RWPE2 (cell line): ENCODE measurements at places on chromosomes 1 and 21.

GRCh38 chr1:37362594-37363385 lies 111.6 kb upstream of the ZC3H12A start:
- DNase-seq: no peak

- no peak for DNase-seq
Observed at GRCh38 chr1:66589326-66589725, 55.4 kb downstream of the SGIP1 start.

GRCh38 chr1:115099693-115100050 lies 10.4 kb upstream of the TSPAN2 start:
- no peak for DNase-seq

DNA sequence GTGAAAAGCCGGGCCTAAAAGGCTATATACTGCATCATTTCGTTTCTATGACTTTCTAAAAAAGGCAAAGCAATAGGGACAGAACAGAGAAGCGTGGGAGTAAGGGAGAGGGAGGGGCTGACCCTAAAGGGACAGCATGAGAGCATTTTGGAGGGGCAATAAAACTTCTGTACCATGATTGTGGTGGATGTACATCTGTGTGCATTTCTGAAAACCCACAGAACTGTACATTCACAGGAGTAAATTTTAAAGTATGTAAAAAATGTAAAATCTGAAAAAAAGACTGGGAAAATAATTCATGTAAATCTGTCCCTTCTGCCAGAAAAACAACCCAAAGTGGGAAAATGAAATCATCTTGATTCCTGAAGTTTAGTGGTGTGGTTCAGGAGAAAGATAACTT lies 235.4 kb downstream of the CENPF start:
- no peak for DNase-seq

DNA sequence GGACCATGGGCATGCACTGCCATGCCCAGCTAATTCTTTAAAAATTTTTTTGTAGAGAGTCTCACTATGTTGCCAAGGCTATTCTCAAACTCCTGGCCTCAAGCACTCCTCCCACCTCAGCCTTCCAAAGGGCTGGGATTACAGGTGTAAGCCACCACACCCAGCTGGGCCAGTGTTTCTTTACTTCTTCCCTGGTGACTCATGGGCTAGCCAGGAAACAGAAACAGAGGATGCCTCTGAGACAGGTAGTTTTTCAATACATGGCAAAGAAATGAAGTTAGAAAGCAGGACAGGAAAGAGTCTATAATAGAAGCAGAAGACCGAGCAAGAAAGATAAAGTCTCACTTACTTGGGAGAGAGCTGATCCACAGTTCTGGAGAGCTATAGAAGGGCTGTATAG lies 7.6 kb upstream of the C1orf74 start:
- no peak for DNase-seq

DNA sequence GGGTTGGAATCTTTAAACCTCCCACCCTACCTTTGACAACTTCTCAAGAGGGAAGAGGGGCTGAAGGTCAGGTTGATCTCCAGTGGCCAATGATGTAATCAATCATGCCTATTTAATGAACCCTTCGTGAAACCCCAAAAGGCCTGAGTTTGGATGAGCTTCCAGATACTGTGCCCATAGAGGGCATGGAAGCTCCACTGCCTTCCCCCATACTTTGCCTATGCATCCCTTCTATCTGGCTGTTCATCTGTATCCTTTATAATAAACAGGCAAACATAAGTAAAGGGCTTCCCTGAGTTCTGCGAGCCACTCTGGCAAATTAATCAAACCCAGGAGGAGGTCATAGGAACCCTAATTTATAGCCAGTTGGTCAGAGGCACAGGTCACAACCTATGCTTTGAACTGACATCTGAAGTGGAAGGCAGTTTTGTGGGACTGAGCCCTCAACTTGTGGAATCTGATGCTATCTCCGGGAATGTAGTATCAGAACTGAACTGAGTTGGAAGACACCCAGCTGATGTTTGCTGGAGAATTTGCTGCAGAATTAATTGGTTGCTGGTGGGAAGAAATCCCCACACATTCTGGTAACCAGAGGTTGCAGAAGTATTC lies 24.8 kb downstream of the S100A10 start:
- no peak for DNase-seq

GRCh38 chr1:245715291-245715701 lies 560.5 kb downstream of the KIF26B start:
- no peak for DNase-seq

DNA sequence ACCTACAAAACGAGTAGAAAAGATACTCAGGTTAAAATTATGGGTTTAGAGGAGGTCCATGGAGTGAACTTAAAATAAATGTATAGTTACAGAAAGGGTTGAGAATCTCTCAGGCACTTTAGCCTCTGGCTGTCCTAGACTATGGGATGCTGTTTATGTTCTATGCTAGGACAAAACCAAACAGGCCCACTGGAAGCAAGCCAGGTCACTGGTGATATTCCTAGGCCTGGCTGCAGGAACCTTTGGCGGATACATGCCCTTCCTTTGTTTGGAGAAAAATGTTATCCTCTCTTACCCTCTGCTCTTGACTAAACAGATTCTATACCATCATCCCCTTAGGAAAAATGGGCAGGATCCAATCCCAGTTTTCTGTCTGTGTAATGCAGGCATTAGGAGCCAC lies 90.7 kb upstream of the DUSP10 start:
- peak; percentile 67 for DNase-seq
